ENCODE measurements at places on chromosomes 7 and 10.

DNA sequence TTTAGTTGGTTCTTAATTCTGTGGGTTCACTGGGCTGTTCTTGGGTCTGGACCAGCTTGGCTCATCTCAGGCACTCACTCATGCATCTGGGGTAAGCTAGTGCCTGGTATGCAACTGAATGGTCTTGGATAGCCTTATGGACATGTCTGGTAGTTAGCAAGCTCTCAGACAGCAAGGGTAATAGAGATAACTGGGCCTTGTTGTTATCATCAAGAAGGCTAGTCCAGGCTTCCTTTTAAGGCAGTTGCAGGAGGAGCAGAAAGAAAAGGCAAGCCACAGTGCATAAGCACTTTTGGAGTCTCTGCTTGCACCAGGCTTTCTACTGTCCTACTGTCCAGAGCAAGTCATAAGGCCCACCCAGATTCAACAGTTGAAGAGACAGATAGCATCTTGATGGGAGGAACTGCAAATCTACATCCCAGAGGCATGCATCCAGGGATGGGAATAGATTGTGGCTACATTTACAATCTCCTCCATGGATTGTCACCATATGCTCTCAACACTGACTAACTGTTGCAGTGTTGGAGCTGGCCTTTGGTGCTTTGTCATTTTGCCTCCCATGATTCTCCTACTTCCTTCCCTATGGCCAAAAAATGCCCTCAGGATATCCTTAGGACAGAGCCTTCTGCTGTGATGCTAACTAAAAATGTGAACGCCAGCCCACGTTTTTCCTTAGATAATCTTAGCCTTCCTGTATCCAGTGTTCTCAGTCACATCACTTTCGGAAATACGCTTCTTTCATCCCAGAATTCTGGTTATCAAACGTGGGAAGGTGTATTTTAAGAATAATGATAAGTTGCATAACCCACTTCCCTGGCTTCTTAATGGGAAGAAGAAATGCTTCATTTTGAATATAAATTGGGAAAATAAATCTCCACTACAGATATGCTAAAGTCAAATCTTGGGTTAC is 3.6 kb downstream of the GIMAP4 start:
- no peak for DNase-seq

DNA sequence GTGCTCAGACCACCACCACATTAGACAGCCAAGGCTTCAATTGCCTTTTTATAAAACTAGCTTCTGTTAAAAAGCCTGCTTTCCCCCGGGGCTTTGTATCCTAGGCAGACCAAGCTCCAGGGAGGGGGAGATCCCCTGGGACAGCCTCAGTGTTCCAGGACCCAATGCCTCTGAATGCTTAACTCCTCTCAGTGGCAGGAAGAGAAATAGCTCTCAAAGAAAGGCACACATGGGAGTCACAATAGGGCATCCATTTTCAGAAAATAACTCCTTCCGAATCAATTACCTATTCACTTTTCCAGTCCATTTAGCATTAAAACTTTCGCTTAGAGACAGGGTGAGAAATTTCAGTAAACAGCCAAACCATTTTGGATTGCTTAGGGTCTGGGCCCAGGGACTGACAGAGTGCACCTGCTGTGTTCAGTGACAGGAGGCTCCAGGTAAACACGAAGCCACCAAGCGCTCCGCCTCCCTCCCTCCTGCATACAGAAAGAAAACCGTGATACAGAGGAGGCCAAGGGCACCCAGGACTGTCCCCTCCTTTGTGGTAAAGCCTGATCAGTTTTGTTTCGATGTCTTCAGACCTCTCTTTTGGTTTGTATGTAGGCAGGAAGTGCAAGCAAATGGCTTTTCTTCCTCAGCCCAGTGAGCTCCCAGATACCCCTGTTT is 599.7 kb downstream of the KCNMA1 start:
- no peak for DNase-seq

DNA sequence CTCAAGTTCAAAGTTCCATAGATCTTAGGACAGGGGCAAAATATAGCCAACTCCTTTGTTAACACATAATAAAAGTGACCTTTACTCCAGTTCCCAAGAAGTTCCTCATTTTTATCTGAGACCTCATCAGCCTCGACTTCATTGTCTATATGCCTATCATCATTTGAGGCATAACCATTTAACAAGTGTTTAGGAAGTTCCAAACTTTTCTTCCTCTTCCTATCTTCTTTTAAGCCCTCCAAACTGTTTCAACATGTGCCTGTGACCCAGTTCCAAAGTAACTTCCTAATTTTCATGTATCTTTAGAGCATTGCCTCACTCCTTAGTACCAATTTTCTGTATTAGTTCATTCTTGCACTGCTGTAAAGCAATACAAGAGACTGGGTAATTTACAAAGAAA is 569.1 kb downstream of the ANKRD7 start:
- DNase-seq, result no peak

- DNase-seq, result no peak
Measured at GRCh38 chr10:96259150-96259549, 12.2 kb downstream of the BLNK start.

GRCh38 chr7:116950889-116951351 is 2.4 kb upstream of the ST7 start:
- DNase-seq, result no peak

- no peak for DNase-seq
Measured at GRCh38 chr10:108348215-108348614, 1183.7 kb upstream of the SORCS1 start.

DNA sequence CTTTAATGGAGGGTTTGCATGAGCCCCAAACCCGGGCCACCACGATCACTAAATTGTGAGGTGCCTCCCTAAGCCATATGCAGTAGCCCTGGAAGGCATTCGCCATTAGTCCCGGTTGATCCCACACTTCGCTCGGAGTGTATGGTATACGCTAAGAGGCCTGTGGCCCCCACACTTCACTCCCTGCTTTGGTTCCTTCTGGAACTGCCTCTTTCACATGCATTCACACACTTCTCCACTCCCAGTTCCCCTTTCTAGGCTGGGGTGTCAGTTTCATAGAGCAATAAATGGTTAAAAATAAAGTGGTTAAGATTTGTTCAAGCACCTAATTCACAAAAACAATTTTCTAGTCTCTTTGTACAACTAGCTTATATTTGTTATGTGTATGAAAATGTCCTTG is 212.1 kb upstream of the KCND2 start:
- no peak for DNase-seq

- no peak for DNase-seq
Measured at GRCh38 chr7:50505553-50506210, 55.5 kb upstream of the FIGNL1 start.
